Epithelial cell of prostate (primary cell): ENCODE measurements at places on chromosomes 2 and 18.

DNA sequence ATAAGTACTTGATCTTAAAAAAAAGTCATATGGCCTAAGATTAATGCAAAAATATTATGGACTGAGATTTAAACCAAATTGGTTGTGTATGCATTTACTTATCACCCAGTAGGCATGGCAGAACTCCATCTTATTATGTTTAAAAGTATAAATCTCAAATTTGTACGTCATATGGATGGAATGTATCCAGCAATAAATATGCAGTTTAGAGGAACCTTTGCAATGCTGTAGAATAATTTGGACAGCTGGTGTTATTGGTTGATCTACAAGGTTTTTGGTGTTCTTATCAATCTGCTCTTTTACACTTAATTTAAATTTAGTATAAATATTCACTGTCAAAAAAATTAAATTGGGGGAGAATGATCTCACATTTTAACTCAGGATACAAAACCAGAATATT is 640.2 kb downstream of the SATB2 start:
- no peak for DNase-seq

DNA sequence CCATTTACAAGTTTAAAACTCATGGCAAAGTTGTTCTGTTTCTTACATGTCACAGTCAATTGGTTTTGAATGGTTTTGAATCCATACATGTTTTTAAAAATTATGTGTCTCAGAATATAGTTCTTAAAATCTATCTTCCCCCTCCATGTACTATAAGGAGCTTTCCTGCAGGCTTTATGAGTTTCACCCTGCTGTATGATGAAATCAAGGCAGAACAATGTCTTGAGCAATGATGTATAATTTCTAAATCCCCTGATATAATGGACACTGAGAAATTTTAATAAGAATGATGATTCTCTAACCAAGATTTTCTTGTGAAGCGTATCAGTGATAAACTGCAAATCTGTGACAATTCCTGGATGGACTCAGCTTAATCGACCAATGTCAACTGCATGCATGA is 10.6 kb upstream of the ZNF516 start:
- no peak for DNase-seq

GRCh38 chr2:230170532-230170931 is 49.3 kb downstream of the SP110 start:
- DNase-seq, result peak; percentile 6

- DNase-seq, result no peak
These were observed 16.9 kb upstream of the PAIP2B start for GRCh38 chr2:71243634-71244301.

DNA sequence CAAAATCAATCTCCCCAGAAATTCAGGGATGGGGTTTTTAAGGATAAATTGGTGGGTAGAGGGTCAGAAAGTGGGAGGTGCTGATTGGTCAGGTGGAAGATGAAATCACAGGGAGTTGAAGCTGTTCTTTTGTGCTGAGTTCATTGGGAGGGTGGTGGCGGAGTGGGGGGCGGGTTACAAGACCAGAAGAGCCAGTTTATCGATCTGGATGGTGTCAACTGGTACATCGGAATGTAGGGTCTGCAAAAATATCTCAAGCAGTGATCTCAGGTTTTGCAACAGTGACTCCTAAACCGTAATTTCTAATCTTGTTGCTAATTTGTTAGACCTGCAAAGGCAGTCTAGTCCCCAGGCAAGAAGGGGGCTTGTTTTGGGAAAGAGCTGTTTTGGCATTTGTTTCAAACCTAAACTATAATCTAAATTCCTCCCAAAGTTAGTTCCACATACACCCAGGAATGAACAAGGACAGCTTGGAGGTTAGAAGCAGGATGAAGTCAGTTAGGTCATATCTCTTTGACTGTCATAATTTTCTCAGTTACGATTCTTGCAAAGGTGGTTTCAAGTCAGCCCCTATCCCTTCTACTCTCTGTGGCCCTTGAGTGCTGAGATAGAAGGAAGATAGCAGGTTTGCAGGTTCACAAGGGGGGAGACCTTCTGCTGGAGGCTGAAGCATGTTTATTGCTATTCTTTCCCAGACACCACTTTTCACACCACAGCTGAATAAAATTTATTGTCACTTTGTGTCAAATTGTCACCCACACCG is 12.3 kb upstream of the CXXC1 start:
- DNase-seq, result no peak

- DNase-seq, result no peak
These were observed 206.7 kb downstream of the SH3RF3 start for GRCh38 chr2:109335631-109336176.

DNA sequence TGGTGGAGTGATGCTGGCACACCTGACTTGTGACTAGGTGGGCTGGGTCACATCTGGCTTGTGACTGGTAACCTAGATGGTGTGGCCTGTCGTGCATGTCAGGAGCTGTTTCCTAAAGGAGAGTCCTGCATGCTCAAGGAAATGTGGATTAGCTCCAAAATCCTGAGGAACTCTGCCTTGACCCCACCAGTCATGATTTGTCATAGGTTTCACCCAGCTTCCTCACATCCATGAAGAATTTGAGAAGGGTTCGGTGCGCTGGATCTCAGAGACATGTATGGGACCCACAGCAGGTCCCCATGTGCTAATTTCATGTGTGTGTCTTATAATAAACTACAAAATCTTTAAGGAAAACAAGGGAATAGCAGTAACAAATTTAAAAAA is 107.2 kb downstream of the COL6A3 start:
- no peak for DNase-seq

- peak; percentile 67 for DNase-seq
These were observed 215.4 kb upstream of the HNRNPA3 start for GRCh38 chr2:176997074-176997791.

- DNase-seq, result no peak
These were observed 43.5 kb downstream of the ATOH8 start for GRCh38 chr2:85797263-85797660.

DNA sequence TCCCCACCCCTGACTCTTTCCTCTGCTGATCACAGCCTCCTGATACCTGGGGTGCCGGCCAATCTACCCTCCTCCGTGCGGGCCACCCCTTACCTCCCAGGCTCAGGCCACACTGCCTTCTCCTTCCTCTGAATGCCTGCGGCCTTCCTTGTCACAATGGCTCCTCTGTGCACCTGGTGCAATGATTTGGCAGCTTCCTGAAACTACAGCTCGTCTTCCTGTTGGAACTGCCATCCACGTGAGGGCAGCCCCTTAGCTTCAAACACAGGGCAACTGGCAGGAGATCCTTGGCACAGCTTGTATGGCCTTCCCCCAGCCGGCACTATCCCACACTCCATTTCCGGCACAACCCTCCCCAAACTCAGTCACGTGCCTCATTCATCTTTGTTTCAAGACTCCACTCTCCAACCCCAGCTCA is 69.0 kb downstream of the STPG4 start:
- DNase-seq, result no peak

GRCh38 chr2:162890690-162891311 is 52.2 kb upstream of the KCNH7 start:
- peak; percentile 14 for DNase-seq

DNA sequence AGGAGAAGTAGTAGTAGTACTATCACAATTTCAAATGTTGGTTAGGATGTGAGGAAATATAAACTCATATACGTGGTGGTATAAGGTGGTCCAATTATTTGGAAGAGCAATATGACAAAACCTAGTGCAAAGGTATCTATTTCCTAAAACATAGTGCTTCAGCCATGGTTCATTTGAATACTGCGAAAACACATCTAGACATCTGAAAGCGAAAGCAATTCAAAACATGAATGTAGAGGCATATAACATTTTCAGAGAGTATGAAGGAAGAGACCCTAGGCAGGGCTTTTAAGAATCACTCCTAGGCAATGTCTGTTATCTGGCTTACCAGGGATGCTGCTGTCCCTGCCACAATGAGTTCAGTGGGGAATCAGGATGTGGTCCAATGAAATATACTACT is 1085.8 kb downstream of the TDRD15 start:
- no peak for DNase-seq

DNA sequence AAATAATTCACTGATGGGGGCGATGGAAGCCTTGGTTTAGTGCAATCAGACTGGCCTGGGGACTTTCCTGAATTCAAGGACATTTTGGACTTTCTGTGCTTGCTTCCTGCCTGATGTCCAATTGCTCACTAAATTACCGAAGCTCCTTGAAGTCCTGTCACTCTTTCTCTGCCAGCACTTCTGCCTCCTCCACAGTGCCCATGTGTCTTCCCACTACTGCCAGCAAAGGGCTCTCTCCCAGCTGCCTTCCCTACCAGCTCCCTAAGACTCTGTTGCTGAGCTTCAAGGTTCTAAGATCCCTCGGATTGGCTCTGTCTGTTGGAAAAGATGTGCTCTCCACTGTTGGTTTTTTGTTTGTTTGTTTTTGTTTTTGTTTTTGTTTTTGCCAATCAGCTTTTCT is 158.1 kb downstream of the MTCL1 start:
- no peak for DNase-seq

GRCh38 chr2:212723226-212723625 is 184.6 kb upstream of the ERBB4 start:
- no peak for DNase-seq

GRCh38 chr2:74740741-74741431 is 86.8 kb downstream of the SEMA4F start:
- DNase-seq, result peak; percentile 95

- no peak for DNase-seq
These were observed 1.4 kb downstream of the GPR35 start for GRCh38 chr2:240626531-240627300.
